ENCODE measurements at places on chromosomes 2 and 18.

GRCh38 chr2:20501974-20502373 lies 55.1 kb downstream of the RHOB start:
- DNase-seq = no peak

DNA sequence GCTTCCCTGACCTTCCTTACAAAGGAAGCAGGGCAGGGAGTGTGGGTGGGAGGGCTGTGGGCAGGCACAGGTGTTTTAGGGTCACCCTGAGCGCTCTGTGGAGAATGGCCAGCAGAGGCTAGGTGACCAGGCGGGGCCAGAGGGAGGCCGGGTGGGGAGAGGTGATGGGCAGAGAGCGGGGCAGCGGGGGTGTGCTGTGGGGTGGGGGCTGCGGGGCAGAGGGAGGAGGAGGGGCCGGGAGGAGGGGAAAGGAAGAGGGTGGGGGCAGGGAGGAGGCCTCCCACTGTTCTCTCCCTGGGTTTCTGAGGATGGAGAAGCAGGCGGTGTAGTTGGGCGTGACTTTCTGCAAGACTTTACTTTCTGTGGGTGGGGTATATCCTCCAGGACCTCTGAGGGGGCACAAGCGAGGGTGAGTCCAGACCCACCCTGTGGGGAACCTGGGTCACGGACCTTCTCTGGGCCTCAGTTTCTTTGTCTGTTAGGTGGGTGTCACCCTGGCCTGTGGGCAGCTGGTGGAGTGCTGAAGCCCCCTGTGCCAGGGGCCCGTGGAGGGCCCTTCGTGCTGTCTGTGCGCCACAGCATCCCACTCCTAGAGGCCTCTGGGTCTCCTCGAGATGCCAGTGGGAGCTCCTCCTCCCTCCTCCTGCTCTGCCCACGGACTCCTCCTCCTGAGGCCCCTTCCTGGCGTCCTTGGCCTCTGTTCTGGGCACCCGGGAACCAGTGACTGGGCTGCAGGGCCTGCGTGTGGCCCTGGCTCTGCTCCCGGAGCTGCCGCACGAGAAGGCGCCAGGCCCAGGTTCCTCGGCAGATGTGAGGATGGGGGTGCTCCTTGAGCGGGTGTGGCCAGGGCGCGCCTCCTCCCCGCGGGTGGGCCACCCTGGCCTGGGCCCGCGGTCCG lies 6.3 kb upstream of the NEU4 start:
- DNase-seq = no peak

DNA sequence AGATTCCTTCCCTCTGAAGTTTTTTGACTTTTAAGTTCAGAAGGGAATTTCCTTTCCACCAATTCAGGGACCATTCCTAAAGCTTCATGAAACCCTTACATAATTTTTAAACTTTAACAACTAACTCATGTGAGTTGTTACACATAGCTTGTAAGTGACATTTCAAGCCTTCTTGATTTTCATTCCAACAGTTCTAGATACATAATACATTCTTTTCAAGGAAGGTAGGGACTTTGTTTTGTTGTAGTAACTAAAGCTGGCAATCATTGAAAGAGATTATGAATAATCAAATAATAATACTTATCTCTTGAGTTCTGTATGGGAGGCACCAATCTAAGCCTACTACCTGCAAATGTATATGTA lies 45.4 kb downstream of the SETBP1 start:
- DNase-seq = no peak

DNA sequence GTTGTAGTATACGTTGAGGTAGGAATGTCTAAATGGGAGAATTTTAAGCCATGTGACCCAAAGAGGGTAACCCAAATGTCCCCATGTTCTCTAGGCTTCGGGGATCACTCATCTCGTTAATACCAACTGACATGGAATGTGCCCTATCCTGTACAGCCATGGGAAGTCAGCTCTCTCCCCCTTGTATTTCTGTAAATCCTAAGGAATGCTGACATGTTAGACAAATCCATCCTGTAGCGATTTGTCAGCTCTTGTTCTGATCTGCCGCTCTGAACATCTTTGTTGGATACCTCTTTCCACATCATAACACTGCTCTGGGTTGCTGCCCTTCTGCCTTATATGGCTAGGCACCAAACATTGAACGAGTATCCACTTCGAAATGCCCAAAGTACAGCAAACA lies 350.6 kb downstream of the RND3 start:
- DNase-seq = no peak

DNA sequence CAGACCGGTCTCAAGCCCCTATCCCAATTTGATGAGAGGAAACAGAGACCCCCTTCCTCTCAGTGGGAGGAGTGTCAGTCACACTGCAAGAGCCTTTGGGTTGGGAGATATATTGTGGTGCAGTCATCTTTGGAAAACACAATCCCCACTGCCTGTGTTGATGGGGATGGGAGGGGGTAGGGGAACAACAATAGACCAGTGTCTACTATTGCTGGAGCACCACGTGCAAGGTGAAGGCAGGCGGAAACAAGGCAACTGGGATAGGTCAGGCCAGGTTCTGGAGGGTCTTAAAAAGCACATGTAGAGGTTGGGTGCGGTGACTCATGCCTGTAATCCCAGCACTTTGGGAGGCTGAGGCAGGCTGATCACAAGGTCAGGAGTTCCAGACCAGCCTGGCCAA lies 127.9 kb downstream of the ZFP36L2 start:
- DNase-seq = no peak

- no peak for DNase-seq
Observed at GRCh38 chr18:12819322-12819721, 64.7 kb downstream of the PTPN2 start.

DNA sequence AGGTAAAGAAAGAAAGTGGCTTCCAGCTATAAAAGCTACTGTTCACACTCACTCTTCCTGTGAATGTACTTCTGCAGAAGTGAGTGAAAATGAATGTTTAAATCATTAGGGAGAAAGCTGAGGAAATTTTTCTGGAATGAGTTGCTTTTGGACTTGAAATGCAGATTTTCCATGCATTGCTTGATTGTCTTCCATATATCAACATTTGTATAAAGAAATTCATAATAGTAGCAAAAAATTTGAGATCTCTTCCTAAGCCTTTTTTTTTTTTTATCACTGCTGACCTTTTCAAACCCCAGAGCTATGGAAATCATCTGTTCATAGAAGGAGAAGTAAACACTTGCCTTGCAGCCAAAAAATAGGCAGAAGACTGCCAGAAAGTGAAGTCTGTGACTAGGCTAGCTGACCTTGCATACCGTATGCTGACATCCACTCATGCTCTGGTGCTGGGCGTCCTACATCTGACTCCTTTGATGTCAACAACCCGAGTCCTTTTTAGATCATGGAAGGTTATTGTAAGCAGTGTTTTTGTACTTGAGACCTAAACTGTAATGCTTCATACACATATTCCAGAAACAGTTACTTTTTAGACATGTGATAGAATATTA lies 154.5 kb upstream of the RASGRP3 start:
- DNase-seq = no peak

DNA sequence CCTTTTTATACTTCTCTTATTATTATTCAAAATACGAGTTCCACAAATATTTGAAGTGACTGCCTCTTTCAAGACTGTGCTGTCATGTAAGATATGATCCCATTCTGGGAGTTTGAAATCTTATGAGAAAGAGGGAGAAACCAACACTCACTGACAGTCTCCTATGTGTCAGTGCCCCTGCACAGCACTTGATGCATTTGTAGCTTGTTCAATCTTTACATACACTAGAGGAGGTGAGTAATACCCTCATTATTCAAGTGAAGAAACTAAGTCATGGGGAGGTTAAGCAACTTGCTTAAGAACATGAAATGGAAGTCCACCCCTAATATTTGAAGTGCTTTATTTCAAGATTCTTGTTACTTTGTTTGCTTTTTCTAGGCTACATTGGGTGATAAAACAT lies 459.5 kb upstream of the FANCL start:
- DNase-seq = no peak

- no peak for DNase-seq
Observed at GRCh38 chr2:1730015-1730927, 14.0 kb downstream of the PXDN start.

DNA sequence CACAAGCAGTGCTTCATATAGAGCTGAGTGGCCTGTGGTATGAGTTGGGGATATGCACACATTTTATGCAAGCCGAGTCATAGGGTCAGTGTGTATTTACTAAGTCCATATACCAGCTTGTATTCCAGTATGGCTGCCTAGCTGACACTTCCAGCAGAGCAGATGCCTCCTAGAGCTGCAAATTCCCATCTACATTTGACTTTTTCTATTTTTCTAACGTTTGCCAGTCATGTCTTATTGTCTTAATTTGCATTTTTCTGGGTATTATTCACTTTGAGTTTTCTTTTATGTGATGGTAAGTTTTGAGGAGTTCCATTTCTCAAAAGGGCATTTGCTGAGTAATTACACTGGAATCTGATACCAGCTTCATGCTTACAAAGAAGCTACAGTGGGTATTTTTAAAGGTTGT lies 334.5 kb upstream of the CDH2 start:
- no peak for DNase-seq

DNA sequence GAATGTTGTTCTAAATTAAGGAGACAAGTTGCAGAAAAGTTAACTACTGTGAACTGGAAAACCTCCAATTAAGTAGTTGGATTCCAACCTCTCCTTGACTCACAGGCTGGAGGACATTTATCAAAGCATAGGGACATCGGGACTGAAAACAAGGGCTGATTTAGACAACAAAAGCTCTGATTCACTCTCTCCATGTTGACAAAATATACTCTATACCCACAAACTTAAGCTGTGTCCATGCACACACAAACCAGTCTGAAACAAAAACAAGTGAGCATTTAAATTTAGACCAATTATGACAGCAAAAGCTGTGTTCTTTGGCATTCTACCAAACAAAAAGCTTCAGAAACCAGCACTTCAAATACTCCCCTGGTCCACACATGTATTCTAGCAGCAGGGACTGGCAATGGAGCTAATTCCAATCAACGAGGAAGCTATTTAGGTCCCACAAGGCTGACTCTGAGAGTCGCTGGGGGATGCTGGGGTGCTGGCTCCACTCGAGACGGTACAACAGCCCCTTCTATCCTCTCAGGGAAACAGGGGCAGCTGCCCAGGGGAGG lies 71.4 kb downstream of the NXPH2 start:
- no peak for DNase-seq

GRCh38 chr18:3027370-3027891 lies 14.5 kb upstream of the LPIN2 start:
- DNase-seq = no peak

- DNase-seq = no peak
Observed at GRCh38 chr2:218786133-218786532, 4.2 kb downstream of the CYP27A1 start.
